NCI-H2081 (cell line): ENCODE measurements at places on chromosomes 13 and 19.

GRCh38 chr19:15428956-15429824 is 10.4 kb upstream of the AKAP8L start:
- DNase-seq = no peak

- DNase-seq = no peak
Measured at GRCh38 chr13:95002126-95002525, 289.8 kb upstream of the SOX21 start.

DNA sequence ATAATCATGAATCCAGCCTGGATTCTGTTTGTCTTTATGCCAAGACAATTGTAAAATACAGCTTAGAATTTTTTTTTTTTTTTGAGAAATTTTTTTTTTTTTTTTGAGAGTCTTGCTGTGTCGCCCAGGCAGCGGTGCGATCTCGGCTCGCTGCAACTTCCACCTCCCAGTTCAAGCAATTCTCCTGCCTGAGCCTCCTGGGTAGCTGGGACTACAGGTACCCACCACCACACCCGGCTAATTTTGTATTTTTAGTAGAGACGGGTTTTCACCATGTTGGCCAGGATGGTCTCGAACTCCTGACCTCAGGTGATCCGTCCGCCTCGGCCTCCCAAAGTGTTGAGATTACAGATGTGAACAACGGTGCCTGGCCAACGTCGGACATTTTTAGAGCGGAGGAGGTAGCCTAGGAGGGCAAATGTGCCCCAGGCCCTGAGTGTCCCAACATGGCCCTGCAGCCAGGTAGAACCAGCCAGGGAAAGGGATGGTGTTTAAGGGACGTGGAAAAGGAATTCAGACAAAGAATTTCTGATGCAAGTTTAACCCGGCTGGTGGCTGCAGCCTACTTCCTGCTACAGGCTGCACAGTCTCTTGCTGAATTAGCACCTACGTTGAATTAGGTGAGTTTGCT is 89.8 kb downstream of the GNG7 start:
- no peak for DNase-seq

DNA sequence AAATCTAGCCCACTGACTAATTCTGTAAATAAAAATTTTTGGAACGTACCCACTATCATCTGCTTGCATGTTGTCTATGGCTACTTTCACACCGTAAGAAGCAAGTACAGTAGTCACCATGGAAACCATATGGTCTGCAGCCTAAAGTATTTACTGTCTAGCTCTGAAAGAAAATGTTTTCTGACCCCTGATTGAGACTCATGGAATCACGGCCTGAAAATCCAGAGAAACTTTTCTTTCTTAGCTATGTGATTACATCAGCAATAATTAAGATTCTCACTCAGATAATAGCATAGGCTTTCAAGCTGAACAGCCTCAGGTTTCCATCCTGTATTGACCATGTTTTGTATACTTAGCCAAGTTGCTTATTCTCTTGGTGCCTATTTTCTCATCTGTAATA is 264.6 kb downstream of the NHLRC3 start:
- DNase-seq = no peak

DNA sequence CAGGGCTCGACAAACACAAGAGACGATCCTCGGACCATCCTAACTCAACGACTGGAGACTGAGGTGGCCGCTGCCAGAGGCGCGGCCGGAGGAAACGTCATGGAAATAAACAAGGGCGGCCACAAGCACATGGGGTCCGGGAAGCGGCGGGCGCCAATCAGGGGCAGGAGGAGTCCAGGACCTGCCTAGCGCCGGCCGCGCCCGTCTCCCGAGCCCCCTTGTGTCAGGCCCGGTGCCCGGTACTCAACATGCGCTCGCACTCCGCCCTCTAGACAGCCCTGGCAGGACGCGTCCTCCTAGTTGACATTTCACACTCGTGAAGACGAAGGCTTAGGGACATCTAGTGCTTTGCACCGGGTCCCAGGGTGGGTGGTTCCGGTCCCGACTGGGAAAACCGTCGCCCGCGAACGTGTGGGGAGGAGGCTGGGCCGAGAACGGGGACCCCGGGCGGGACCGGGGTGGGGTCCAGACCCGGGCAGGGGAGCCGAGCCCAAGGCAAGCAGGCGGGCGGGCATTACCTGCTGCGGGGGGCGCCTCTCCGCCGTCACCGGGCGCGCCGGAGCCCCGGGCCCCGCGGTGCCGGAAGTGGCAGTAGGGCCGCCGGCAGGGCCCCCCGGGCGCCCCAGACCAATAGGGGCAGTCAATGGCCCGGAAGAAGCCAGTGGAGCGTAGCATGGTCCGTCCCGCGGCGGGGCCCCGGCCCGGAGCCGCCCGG is 442 bp downstream of the REXO1 start:
- DNase-seq = no peak
